Transverse colon (tissue), 4 donors: ENCODE measurements at places on chromosomes 3 and 15.

DNA sequence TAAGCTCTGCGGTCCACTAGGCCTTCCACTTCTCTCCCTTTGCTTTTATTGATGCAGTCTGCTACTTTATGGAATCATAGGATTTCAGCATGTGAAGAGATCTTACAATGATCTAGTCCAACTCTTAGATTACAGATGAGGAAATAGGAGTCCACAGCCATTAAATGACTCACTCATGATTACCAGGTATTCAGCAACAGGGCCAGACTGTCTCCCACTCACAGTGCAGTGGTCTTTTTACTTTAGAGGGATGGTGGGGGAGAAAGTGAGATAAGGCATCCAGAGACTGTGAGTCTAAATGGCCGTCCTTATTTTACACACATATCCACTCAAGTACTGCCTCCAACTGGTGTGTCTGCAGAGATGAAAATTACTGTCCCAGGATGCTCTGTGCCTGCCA, 88.5 kb upstream of the SKOR1 start:
- DNase-seq, result no peak

- peak; percentile 35 for DNase-seq
Measured at GRCh38 chr3:66039590-66039887, 821 bp upstream of the MAGI1 start.

DNA sequence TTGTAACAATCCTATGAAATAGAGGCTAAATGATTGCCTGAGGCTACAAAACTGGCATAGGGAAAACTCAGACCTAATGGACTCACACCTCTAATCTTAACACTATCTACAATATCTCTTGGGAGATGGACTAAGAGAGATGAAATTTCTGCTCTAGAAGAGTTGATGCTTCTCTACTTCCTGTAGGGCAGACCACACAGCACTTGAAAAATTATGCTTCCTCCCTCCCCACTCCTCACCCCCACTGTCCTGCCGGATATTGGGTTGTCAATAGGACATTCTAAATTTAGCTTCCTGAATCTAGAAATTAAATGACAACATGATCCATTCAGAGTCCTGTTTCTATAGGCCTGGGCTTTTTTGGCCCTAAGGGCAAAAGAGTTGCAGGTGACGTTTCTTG, 295.6 kb downstream of the GAP43 start:
- DNase-seq, result no peak

- no peak for DNase-seq
Measured at GRCh38 chr3:17054301-17054981, 169.7 kb downstream of the PLCL2 start.

GRCh38 chr3:59212128-59212779, 162.4 kb upstream of the CFAP20DC start:
- DNase-seq, result no peak

DNA sequence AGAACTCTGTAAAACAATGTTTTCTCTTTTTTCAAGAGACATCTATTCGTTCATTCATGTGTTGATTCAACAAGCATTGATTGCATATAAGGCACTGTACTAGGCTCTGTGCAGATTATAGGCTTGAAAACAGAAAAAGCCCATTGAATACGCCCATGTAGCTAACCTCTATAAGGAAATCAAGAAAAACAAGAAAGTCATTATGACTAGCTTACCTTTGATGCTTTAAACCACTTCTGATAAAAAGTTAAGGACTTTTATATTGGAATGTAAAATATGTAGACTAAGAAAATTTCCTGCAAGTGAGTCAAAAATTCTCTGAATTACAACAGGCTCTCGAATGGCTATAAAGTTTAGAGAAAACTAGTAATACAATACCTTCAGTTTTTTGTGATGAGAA, 92.5 kb downstream of the BDH1 start:
- no peak for DNase-seq

- no peak for DNase-seq
Measured at GRCh38 chr15:99477791-99478471, 87.9 kb upstream of the MEF2A start.

- DNase-seq, result no peak
Measured at GRCh38 chr15:29596266-29596665, 226.0 kb downstream of the TJP1 start.

- DNase-seq, result no peak
Measured at GRCh38 chr3:19738846-19739245, 195.2 kb downstream of the EFHB start.

- DNase-seq, result no peak
Measured at GRCh38 chr3:39267631-39268548, 11.9 kb downstream of the CX3CR1 start.

DNA sequence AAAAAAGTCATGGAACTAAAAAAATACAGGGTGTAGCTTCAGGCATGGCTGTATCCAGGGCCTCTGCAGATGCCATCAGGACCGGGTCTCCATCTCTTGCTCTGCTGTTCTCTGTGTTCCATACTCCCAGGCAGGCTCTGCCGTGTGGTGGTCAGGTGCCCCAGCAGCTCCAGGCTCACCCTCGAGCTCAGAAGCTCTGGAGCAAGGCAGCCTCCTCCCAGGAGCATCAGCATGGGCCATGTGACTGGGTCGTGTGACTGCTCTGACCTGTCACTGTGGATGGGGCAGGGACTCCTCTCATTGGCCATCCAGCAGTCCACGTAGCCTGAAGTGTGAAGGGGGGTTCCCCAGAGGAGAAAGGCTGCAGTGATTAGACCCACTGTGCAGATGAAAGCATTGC, 8.5 kb downstream of the FBLN2 start:
- no peak for DNase-seq

DNA sequence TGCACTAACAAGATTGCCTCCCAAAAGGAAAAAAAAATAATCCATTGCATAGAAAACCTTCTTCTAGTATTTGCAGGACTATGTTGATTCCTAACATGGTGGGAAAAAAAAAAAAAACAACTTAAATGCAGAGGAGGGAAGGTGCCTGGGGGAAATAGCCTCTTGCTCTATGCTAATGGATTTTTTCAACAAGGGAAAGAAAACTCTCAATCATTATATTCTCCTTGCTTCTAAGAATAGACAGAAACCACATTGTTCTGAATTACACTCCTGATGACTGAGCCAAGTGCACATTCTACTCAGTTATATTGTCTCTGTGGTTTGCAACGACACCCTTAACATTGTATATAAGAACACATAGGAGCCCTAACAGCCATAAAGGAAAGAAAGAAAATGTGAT, 760.2 kb downstream of the NAALADL2 start:
- DNase-seq, result no peak

DNA sequence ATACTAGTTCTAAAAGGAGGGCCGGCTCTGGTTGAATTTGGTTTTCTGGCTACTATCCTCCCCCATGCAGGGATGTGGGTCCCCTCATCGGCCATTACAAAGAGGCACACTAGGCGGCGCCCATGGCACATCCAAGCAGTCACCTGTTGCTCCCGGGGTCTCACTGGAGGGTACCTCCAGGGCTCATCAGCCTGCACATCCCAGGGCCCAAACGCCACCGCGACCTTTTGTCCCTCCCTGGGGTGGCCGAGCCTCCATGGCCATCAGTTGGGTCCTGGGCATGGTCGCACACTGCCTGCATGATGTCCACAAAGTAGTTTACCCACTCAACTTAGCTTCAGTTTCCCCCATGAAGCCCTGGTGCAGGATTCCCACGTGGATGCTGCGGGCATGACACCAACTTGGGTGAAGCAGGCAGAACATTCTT, 28.3 kb downstream of the IDH3A start:
- peak; percentile 51 for DNase-seq

DNA sequence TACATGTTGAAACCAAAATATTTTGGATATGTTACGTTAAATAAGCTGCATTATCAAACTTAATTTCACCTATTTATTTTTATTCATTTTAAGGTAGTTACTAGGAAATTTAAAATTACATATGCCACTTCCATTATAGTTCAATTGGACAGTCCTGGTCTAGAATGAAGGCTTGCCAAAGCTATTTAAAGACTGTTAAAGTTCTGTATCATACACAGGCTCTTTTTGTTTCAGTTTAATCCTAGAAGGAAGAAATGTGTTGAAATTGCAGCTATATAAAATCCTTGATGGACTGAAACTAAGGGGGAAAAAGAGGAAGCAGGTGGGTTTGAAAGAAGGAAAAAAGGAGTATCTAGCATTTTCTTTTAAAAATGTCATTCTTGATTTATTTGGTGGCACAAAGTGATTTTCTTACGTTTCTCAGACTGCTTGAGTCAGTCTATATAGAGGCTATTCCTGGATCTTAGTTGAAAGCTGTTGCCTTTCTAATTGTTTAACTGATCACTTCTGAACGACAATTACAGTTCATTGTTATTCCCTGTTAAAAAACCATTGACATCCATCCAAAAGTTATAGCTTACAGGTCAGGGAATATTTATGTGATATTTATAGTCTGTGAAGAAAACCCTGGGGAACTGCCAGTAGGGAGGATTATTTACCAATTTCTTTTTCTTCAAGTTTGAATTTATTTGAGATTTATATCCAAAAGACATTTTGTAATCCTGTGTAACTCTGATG, 195.0 kb downstream of the RORA start:
- DNase-seq, result no peak

GRCh38 chr3:121835465-121835801, 424 bp downstream of the EAF2 start:
- DNase-seq, result no peak

- DNase-seq, result no peak
Measured at GRCh38 chr3:72144773-72145505, 360.0 kb upstream of the PROK2 start.

DNA sequence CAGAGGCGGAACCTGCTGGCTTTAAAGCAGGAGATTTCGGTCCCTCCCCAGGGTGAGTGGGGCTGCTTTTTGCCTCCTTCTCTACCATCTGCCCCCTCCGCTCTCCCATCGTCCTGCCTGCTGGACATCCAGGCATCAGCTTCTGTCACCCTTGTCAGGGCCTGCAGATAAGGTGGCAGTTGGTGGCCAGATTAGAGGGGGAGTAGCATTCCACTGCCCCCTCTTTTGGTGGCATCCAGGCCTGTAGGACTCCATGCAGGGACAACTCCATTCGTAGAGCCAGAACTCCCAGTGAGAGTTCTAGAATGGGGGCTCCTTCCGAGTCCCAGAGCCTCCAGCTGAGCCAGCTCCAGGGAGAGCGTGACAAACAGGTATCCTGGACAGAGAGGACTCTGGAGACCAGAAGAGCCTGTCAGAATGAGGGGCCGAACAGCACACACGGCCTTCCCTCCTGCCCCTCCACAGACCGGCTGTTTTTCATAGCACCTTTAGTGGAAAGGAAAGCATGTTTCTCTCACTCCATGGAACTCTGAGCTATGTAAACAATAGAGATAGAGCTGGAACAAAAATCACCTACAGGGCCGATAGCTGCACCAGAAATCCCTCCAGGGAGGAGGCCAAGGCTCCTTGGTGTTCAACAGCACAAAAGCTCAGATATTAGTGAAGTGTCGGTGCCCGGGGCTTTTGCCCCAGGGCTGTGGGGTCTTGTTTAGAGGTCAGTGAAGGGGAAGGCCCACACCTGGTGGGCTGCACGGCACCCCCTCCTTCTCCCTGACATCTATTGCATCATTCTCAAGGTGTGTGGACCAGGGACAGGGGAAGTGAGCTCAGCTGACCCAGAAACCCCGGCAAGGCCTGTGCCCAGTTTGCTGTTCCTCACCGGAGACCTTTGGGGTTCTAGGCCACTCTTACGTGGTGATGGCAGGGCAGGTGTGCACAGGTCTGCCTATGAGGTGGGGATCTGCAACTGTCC, 34.2 kb downstream of the MAGEF1 start:
- DNase-seq, result no peak

GRCh38 chr3:38454178-38454883, 641 bp downstream of the ACVR2B start:
- DNase-seq, result peak; percentile 76

DNA sequence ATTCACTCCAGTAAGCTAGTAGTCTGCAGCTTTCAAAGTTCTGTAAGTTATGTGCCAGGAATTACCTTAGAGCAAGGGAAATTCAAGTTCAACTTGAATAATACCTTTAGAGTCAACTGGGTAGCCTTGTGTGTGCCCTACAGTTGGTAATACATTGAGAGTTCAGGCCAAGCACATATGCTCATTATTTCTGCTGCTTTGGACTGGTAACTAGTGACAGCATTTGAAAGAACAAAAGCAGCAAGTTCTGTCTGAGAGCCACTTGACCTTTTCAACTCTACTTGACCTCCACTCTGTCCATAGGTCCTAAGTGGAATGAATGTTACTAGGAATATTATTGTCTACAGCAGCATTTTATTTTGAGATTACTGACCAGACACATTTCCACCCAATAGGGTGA, 723.5 kb downstream of the NLGN1 start:
- no peak for DNase-seq

GRCh38 chr3:69205385-69205784, 83.0 kb upstream of the LMOD3 start:
- no peak for DNase-seq

- DNase-seq, result no peak
Measured at GRCh38 chr3:14859880-14860279, 41.1 kb downstream of the FGD5 start.

DNA sequence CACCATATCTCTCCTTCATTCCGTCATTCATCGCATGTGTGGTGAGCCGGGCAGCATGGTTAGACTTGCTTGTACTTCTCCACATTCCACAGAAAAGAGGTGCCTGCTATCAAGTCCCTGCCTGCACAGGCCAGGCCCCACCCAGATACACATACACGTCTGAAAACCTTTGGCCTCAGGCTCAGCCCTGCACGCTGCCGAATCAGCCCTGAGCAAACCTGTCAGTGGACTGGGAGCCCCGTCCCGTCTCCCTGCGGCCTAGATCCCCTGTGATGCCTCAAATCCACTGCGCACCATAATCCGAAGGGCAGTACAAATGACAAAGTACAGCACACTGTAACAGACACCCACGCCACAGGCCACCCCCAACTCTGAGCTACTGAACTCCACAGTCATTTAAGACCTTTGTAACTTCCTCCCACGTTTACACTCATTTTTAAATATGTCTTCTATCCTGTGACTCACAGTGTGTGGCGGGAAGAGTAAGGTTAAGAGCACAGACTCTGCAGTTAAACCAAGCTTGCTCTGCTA, 67.1 kb downstream of the MB21D2 start:
- peak; percentile 70 for DNase-seq
